ENCODE measurements at places on chromosomes 7 and 10.

- DNase-seq = no peak
Observed at GRCh38 chr7:88090671-88091070, 129.2 kb downstream of the SRI start.

DNA sequence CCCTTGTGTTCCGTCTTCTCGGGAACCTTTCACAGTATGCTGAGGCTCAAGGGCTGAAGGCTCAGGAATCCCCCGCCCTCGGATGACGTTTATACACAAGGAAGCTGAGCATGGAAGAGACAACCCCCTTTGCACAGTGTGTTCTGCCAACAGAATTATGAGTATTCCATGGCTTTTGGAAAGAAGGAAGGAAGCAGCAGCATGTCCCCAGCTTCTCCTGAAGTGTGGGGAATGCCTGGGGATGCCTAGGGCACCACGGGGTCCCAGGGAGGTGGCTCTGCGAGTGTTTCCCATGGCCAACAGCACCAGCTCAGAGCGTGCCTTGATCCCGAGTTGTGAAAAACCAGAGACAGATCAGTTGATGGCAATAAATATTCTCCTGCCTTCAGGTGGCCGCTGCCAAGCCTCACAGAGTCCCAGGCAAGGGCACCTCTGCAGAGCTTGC lies 88.8 kb upstream of the DDC start:
- DNase-seq = no peak

DNA sequence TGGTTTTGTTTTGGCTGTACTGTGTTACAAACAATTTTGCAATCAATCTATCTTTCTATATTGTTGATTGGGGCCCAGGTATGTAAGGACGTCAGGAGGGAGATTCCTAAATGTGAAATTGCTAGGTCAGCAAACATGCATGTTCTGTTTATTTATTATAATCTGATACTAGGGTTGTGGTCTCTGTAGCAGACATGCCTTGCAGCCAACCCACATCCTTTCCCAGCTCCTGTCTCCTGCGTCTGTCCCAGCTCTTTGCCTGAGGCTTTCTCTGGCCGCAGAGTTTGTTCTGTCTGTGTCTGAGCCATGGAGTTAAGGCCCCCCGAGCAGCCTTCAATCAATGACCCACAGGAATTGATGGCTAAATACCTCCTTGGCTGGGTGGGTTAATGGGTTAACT lies 124.0 kb upstream of the ZEB1 start:
- no peak for DNase-seq

GRCh38 chr7:80508440-80508839 lies 3.4 kb downstream of the GNAT3 start:
- DNase-seq = no peak

- no peak for DNase-seq
Observed at GRCh38 chr7:24769014-24769830, 12.0 kb upstream of the GSDME start.

DNA sequence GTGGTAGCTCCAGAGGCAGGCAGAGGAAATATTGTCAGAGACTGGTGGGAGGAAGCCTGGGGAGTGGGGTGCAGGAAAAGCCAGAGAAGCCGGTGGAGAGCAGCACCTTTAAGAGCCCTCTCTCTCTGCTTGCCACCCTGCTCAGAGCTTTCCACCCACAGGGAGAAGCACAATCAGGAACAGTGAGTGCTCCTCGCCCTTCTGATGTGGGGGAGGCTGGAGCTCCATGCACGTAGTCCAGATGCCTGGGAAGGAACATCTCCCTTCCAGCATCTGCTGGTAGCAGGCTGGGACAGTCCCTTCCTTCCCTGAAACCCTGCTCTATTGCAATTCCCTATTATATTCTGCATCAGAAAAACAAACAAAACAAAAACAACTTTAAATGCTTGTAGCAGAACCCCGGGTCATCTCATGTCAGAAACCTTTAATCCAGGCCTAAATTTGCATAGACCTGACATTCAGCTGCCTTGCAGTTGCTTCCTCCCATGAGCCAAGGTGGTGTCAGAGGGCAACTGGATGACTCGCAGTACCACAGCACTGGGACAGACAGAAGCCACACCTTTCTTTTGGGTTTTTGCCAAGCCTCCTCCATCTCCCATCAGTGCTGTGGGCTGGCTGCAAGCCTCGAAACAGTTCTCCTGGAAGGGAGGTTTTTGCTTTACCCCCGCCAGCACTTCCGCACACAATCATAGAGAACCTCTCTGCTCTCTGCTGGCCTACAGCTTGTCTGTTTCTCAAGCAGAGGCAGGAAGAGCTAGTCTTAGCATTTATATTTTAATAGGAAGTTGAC lies 13.1 kb downstream of the AVPI1 start:
- no peak for DNase-seq

DNA sequence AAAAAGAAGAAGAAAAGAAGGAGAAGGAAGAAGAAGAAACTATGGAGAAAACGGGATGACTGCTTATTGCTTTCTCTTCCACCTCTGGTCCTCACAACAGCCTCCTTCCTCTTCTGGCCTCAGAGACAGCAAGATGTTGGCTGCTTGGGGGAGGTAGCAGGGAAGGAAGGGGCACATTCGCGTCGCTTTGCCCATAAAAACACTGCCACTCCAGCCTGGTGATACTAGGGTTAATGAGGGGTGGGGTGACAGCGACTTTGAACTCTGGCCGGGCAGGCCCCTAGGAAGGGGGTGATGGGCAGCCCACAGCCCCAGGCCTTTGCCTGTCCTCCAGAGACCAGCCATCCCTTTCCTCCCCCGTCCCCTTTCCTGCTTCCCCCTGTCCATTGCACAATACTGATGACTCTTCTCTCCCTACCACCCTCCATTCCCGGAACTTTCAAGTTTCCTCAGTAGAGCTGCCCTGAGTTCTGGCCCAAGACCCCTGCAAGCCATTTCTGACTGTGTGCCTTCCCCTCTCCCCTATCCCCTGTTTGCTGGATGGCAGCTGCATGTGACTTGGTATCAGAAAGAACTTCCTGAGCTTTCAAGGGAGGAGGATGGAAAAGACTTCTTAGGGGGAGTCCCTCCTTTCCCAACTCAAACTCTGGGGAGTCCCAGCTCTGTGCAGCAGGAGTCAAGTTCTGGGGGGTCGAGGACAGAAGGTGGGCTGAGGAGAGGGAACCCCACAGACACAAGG lies 2.2 kb upstream of the CUEDC2 start:
- no peak for DNase-seq

DNA sequence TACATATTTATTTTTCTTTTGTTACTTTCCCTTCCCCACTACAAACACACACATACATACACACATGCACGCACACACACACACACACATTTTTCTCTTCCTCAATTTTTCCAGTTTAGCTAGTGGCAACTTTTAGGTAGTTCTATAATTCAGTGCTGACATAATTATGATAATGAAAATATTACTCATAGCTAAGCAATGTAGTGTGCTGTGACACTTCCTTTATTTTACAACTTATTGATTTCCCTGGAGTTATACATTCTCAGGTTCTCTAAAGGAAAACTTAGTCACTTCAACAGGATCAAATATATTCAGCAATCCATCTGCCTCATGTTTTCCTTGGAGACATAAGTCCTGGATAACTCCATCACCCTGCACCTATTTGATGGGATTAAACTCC lies 151.6 kb downstream of the CACNA2D1 start:
- DNase-seq = no peak

DNA sequence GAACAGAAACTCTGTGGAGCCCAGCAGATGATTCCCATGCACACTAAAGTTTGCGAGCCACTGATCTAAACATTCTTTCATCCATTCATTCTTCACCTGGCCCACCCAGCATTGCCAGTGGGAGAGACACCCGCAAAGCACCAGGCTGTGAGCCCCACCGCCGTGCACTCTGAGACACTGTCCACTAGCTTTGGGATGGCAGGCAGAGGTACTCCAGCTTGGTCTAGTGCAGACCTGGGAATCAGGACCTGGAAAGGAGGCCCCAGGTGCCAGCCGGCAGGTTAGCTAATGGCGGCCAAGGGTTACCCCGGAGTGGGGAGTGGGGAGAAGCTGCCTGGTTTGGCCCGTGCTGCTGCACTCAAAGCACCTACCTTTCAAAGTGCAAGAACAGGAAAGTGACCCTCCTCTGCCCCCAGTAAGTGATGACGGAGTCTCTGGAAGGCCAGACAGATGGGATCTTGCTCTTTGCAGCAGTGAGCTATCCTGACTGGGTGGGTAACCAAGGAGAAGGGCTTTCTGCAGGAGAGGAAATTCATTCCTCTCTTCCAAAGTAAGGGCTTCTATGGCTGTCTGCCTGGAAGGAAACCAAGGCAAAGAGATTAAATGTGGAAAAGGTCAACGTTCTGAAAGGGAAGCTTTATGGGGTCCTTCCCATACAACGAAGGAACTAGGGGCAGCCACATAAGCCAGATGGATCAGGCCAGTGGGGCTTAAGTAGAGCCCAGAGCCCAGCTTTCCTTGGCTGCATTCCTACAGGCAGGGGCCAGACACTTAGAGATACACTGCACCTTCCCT lies 74.2 kb upstream of the LRRC4 start:
- DNase-seq = no peak

DNA sequence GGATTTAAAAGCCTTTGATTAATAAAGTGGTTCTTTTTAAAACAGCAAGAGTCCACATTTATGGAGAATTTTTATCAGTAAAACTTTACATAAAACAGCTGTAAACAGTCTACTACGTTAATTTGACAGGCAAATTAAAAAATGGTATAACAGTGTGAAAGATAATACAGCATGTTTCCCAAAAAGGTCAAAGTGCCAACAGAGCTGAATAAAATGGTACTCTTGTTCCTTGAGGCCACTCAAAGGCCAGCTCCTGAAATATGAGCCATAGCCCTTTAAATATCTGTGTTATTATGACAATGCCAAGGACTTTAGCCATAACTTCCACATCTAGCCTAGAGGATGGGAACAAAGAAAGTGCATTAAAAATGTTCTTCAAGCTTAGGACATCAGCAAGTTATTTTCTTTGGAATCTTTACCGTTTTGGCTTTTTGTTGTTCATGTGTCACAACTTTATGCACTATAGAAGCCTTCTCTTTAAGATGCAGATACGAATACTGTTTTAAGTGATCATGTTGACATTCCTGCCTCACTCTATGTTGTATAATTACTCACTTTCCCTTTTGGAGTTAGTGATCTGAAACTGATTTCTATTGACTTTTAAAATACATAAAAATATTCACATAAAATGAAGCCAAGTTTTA lies 165.6 kb downstream of the RNLS start:
- no peak for DNase-seq

GRCh38 chr7:23907012-23907411 lies 197.0 kb downstream of the STK31 start:
- no peak for DNase-seq

DNA sequence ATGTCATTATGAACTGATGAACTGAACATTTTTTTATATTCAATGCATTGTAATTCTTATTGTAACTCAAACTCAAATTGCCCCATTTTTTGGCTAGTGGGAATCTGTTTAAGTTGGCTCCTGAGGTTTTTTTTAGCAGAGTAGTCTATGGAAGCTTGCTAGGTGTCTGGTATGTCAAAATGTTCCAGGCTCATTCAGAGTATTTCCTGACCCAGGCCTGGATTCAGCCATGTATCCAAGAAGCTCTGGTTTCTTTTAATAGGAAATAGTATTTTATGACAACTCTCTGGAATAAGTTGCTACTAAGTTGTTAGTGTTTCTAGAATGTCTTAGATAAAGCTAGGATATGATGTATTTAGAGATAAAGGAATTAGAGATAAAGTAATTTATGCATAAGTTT lies 288.0 kb downstream of the ARL4A start:
- DNase-seq = no peak

GRCh38 chr10:3806603-3807002 lies 21.6 kb upstream of the KLF6 start:
- no peak for DNase-seq

GRCh38 chr10:71320592-71320991 lies 1.5 kb downstream of the SLC29A3 start:
- no peak for DNase-seq
